Endothelial cell of umbilical vein (primary cell): ENCODE measurements at places on chromosomes 5 and 9. TPM values are rescaled to one million over a fixed set of nuclear protein-coding genes. Genes with fewer than 3 reads are reported as not detected.

DNA sequence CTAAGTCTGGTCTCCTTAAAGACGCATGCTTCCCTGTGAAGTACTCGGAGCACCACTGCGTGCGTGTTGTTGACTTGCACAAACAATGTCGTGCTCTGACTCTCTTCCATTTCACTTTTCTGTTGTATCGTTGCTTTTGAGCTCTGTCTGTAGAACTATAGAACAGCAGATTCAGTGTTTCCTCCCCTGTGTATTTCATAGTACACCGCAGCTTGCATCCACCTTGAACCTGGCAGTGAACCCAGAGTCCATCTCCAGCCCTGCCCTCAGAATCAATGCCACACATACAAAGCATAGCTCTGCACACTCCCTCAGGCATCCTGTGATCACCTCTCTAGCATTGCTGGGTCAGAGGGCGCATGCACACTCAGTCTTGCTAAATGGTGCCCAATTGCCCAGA is 37.2 kb upstream of the ADAMTS2 start:
- DNase-seq, result no peak
- H3K36me3 ChIP-seq, result no peaks in the 10 kb centered on the region

GRCh38 chr9:128933731-128934130 is 12.9 kb downstream of the PHYHD1 start:
- H3K27ac ChIP-seq, result no peak overlapping the region
- H3K4me3 ChIP-seq, result no peak overlapping the region
- DNase-seq, result no peak
- no peaks in the 10 kb centered on the region for H3K4me1 ChIP-seq
- H3K36me3 ChIP-seq, result no peaks in the 10 kb centered on the region

GRCh38 chr9:91160599-91161464 is 200.9 kb downstream of the AUH start:
- no peaks in the 10 kb centered on the region for H3K36me3 ChIP-seq
- no peak overlapping the region for H3K27ac ChIP-seq
- H3K4me3 ChIP-seq, result no peak overlapping the region
- no peaks in the 10 kb centered on the region for H3K27me3 ChIP-seq
- no peak for DNase-seq

NUDT12 gene
- polyA plus RNA-seq, result 0.96 and 1.3 TPM in 2 replicates

DNA sequence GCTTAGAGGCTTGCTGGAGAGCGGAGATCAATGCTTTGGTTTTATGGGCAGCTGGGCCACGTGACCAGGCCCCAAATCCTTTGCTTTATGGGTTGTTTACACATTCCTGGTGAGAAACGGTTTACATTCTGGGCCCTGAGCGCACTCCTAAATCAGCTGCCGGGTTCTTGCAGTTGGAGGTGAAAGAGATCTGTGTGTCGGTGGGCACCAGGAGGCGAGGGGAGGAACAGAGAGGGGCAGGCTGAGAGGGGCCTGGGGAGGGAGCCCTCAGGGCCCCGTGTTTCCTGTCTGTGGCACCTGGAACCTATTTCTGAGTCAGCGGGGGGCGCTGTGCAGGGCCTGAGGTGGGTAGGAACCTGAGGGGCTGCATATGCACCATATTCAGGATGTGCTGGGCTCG is 63.5 kb upstream of the HAND1 start:
- no peak overlapping the region for H3K4me3 ChIP-seq
- H3K27me3 ChIP-seq, result no peaks in the 10 kb centered on the region
- H3K4me1 ChIP-seq, result no peaks in the 10 kb centered on the region
- no peak for DNase-seq

- no peak overlapping the region for H3K4me3 ChIP-seq
- no peaks in the 10 kb centered on the region for H3K4me1 ChIP-seq
- no peak overlapping the region for H3K27ac ChIP-seq
- no peaks in the 10 kb centered on the region for H3K36me3 ChIP-seq
- no peaks in the 10 kb centered on the region for H3K27me3 ChIP-seq
Observed at GRCh38 chr9:131773911-131774379, 34.1 kb upstream of the RAPGEF1 start.

DNA sequence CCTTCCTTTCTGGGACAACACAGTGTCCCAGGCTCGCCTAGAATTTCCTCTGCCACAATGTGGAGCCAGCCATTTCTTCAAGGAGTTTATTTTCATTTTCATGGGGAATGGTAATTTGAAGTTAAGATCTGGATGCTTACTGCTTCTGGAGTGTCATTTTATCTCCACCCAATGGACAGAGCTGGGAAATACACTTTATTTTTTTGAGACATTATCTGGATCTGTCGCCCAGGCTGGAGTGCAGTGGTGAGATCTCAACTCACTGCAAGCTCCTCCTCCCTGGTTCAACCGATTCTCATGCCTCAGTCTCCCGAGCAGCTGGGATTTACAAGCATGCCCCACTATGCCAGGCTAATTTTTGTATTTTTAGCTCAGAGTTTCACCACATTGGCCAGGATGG is 12.7 kb upstream of the THG1L start:
- no peak overlapping the region for H3K4me3 ChIP-seq
- no peaks in the 10 kb centered on the region for H3K4me1 ChIP-seq
- DNase-seq, result peak; percentile 78
- no peaks in the 10 kb centered on the region for H3K27me3 ChIP-seq

SLC45A2 gene
- not detected in 2 replicates for polyA plus RNA-seq

LHX3 gene
- not detected in 2 replicates for polyA plus RNA-seq

GRCh38 chr5:154860123-154860522 is 1.7 kb downstream of the CNOT8 start:
- no peak overlapping the region for H3K27ac ChIP-seq
- H3K4me3 ChIP-seq, result peak overlapping the region; percentile 94

- peaks cover 15% of the 10 kb centered on the region for H3K4me1 ChIP-seq
- peak; percentile 49 for DNase-seq
- H3K27ac ChIP-seq, result no peak overlapping the region
- H3K4me3 ChIP-seq, result no peak overlapping the region
Observed at GRCh38 chr5:15798006-15798405, 298.0 kb downstream of the FBXL7 start.

DNA sequence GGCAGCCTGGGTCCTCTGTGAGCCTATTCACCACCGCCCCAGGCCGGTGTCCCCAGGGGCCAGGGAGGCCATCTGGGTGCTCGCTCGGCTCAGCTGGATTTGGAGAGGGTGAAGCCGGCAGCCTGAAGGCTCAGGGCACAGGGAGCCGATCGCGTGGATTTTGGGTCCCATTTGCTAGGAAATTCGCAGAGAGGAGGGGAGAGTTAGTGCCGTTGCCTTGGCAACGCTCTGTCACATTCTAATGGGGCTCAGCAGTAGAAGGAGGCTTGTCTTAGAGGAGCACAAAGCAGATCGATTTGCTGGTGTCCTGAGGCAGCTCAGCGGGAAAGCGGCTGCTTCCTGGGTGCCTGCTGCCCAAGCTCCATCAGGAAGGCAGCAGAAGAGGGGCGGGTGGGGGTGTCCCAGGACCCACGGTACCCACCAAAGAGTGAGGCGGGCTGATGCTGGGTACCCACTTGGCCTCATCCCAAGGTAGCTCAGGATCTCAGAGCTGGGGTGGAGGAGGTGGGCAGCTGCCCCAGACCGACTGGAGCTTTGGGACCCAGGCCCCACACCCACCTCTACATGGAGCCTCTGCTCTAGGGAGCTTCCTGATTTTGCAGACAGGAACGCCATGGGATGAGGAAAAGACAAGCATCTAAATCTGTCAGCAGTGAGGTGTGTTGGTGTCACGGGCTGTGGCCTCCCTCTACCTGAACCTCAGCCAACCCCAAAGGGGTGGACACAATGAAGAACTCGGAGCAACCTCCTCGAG is 17.1 kb upstream of the OLFM1 start:
- H3K4me3 ChIP-seq, result no peak overlapping the region
- no peaks in the 10 kb centered on the region for H3K36me3 ChIP-seq
- H3K4me1 ChIP-seq, result no peaks in the 10 kb centered on the region
- H3K27me3 ChIP-seq, result no peaks in the 10 kb centered on the region
- no peak for DNase-seq

CHSY3 gene
- 2.2 and 2.8 TPM in 2 replicates for polyA plus RNA-seq

SLC1A1 gene
- 5.2 and 5.8 TPM in 2 replicates for polyA plus RNA-seq

DNA sequence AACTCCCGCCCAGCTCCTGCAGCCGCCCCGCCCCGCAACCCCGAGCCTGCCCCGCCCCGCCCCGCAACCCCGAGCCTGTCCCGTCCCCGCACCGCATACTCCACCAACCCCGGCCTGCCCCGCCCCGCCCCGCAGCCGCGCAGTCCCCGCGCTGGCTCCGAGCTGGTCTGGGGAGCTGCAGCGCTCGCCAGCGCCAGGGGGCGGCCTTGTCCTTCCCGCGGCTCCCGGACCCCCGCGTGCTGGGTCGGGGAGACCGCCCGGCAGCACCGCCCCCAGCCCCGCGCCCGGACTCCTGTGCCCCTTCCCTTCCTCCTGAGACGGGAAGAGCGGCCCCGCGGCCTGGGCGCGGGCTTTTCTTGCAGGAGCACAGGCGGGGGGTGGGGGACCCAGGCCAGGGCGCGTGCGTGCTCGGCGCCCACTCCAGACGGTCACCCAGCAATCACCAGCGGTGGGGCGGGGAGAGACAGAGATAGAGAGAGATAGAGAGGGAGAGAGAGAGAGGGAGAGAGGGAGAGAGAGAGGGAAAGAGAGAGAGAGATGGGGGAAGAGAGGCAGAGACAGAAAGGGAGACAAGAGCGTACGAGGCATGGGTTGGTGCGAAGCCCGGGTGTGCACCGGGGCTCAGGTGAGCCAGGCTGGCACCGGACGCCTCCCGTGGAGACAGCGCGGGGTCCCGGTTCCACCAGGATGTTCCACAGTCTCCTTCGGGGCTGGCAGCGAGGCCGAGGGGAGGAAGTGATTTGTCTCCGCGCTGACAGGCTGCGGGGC is 14.7 kb upstream of the TMEM250 start:
- H3K4me1 ChIP-seq, result peaks cover 4% of the 10 kb centered on the region
- H3K36me3 ChIP-seq, result no peaks in the 10 kb centered on the region
- no peak for DNase-seq
- peaks cover 26% of the 10 kb centered on the region for H3K27me3 ChIP-seq

- DNase-seq, result no peak
- no peak overlapping the region for H3K4me3 ChIP-seq
- H3K36me3 ChIP-seq, result no peaks in the 10 kb centered on the region
- no peaks in the 10 kb centered on the region for H3K27me3 ChIP-seq
- no peak overlapping the region for H3K27ac ChIP-seq
- H3K4me1 ChIP-seq, result no peaks in the 10 kb centered on the region
Observed at GRCh38 chr5:147140558-147140957, 94.3 kb upstream of the STK32A start.

GRCh38 chr9:84224246-84224645 is 116.3 kb downstream of the SLC28A3 start:
- H3K27me3 ChIP-seq, result no peaks in the 10 kb centered on the region
- no peaks in the 10 kb centered on the region for H3K4me1 ChIP-seq
- no peak overlapping the region for H3K4me3 ChIP-seq
- no peak overlapping the region for H3K27ac ChIP-seq
- no peak for DNase-seq
- no peaks in the 10 kb centered on the region for H3K36me3 ChIP-seq

GRCh38 chr5:95892784-95893354 is 68.8 kb downstream of the ELL2 start:
- DNase-seq, result peak; percentile 51
- no peaks in the 10 kb centered on the region for H3K27me3 ChIP-seq
- peaks cover 9% of the 10 kb centered on the region for H3K36me3 ChIP-seq
- H3K4me3 ChIP-seq, result no peak overlapping the region
- H3K4me1 ChIP-seq, result no peaks in the 10 kb centered on the region

DNA sequence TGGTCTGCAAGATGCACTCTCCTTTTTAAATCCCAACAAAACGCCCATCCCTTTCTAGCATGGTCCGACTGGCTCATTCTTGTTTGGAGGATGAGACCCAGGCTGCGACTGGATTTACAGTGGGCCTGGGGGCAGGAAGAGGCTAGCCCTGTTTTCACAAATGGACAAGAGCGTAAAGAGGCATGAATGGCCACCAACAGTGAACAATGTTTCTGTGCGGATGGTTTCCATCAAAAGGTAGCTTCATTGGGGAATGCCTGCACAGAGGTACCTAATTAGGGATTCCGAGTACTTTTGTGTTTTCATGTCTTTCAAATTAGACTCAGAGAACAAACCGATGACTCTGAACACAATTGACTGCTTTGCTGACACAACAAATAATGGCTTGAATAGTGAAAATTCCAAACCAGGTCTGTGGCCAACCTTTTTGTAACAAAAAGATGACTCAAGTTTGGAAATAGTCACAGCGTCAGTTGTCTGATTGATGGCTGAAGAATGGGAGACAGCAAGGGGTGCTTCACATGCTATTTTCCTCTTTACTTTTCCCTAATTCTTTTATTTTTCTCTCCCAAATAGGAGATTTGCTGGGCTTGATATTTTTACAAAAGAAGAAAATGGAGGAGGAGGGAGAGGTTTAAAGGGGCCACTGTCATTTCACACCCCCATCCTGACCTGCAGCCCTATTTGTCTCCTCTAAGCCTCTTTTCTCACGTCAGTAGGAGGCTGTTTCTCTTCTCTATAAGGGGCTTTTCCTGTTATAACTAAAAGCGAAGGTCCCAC is 208.1 kb upstream of the S1PR3 start:
- no peaks in the 10 kb centered on the region for H3K27me3 ChIP-seq
- no peak for DNase-seq
- no peak overlapping the region for H3K27ac ChIP-seq

- no peaks in the 10 kb centered on the region for H3K27me3 ChIP-seq
- H3K36me3 ChIP-seq, result no peaks in the 10 kb centered on the region
- DNase-seq, result no peak
- no peak overlapping the region for H3K27ac ChIP-seq
- no peaks in the 10 kb centered on the region for H3K4me1 ChIP-seq
- no peak overlapping the region for H3K4me3 ChIP-seq
Observed at GRCh38 chr5:51881901-51882300, 498.7 kb downstream of the ISL1 start.

GRCh38 chr9:107274953-107275422 is 8.1 kb upstream of the RAD23B start:
- H3K4me3 ChIP-seq, result no peak overlapping the region
- H3K27ac ChIP-seq, result no peak overlapping the region
- peaks cover 10% of the 10 kb centered on the region for H3K27me3 ChIP-seq
- no peaks in the 10 kb centered on the region for H3K4me1 ChIP-seq

GRCh38 chr9:127566351-127567001 is 45.6 kb upstream of the STXBP1 start:
- H3K36me3 ChIP-seq, result no peaks in the 10 kb centered on the region
- H3K27ac ChIP-seq, result no peak overlapping the region
- no peaks in the 10 kb centered on the region for H3K27me3 ChIP-seq
- no peak for DNase-seq

ADAMTS12 gene
- polyA plus RNA-seq, result not detected in 2 replicates

- peaks cover 10% of the 10 kb centered on the region for H3K27me3 ChIP-seq
- no peak overlapping the region for H3K4me3 ChIP-seq
- peaks cover 2% of the 10 kb centered on the region for H3K4me1 ChIP-seq
- H3K27ac ChIP-seq, result no peak overlapping the region
- no peak for DNase-seq
- H3K36me3 ChIP-seq, result no peaks in the 10 kb centered on the region
Observed at GRCh38 chr9:97312556-97312955, 5.1 kb downstream of the CCDC180 start.

DNA sequence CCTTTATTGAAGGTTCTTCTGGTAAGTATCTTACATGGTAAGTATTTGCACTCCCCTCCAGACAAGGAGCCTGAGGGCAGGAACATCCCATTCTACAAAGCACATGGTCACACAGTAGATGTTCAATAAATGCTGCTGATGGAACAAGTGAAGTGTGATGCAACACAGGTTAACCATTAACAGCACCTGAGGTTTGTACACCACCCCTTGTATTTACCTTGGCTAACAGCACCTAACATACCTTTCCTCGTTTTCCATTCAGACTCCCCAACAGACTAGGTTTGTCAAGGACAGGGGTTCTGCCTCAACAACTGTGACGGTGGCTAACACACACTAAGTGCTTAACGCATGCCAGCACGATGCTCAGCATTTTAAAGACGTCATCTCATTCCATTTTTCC is 213.6 kb downstream of the MAPKAP1 start:
- no peaks in the 10 kb centered on the region for H3K36me3 ChIP-seq
- H3K4me1 ChIP-seq, result no peaks in the 10 kb centered on the region
- DNase-seq, result no peak
- H3K27ac ChIP-seq, result no peak overlapping the region
- no peak overlapping the region for H3K4me3 ChIP-seq
